ENCODE measurements at places on chromosomes 11 and 22. TPM values are rescaled to one million over a fixed set of nuclear protein-coding genes. Genes with fewer than 3 reads are reported as not detected.

GRCh38 chr22:37752189-37753087 is 55.3 kb upstream of the GCAT start:
- DNase-seq: no peak
- peak overlapping the region; percentile 93 for H3K27ac ChIP-seq
- peaks cover 6% of the 10 kb centered on the region for H3K36me3 ChIP-seq
- no peaks in the 10 kb centered on the region for H3K27me3 ChIP-seq
- no peak overlapping the region for H3K4me3 ChIP-seq
- peaks cover 43% of the 10 kb centered on the region for H3K4me1 ChIP-seq

DNA sequence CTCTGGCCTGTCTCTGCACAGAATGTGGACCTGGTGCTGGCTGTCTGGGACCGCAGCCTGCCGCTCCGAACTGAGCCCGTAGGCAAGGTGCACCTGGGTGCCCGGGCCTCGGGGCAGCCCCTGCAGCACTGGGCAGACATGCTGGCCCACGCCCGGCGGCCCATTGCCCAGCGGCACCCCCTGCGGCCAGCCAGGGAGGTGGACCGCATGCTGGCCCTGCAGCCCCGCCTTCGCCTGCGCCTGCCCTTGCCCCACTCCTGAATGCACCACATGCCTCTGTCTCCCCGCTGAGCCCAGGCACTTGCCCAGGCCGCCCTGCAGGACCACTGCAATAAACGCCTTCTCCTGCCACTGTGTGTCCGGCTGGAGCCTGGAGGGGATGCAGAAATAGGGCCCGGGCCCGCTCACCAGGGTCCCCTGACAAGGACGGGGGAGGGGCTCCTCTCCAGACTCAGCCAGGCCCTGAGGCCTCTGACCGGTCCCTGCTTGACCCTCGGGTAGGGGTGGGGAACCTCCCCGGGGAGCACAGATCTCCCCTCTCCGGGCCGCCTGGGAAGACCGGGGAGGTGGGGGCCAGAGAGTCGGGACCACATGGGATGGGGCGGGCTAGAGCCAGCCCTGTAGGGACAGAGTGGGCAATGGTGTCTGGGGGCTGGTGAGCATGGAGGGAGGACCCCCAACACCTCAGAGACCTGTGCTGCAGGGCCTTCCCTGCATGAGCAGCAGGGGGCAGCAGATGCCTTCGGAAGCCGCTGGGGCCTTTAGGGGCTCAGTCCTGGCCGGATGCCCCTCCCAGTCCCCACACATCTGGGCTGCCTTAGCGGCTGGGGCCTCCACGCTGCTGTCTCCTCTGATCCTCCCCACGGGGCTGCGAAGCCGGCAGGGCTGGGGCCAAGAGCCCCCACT is 1.4 kb upstream of the TNNI2 start:
- peak; percentile 79 for DNase-seq
- H3K4me1 ChIP-seq: peaks cover 2% of the 10 kb centered on the region
- H3K27me3 ChIP-seq: no peaks in the 10 kb centered on the region
- H3K36me3 ChIP-seq: no peaks in the 10 kb centered on the region

- no peaks in the 10 kb centered on the region for H3K27me3 ChIP-seq
- no peaks in the 10 kb centered on the region for H3K4me1 ChIP-seq
- no peak for DNase-seq
Measured at GRCh38 chr11:130514316-130514715, 65.9 kb downstream of the ADAMTS15 start.

- peak overlapping the region; percentile 96 for H3K27ac ChIP-seq
- no peak for DNase-seq
- H3K4me3 ChIP-seq: peak overlapping the region; percentile 88
- H3K36me3 ChIP-seq: no peaks in the 10 kb centered on the region
- H3K4me1 ChIP-seq: peaks cover 5% of the 10 kb centered on the region
- H3K27me3 ChIP-seq: no peaks in the 10 kb centered on the region
Measured at GRCh38 chr11:60951606-60951903, 421 bp downstream of the SLC15A3 start.

GRCh38 chr11:95606824-95607223 is 182.8 kb downstream of the FAM76B start:
- H3K4me3 ChIP-seq: no peak overlapping the region
- H3K4me1 ChIP-seq: no peaks in the 10 kb centered on the region
- no peaks in the 10 kb centered on the region for H3K36me3 ChIP-seq

The SLC15A3 gene
- total RNA-seq: 9.0 TPM

The ACAD8 gene
- total RNA-seq: 32.2 TPM

The CASP4 gene
- 39.0 TPM for total RNA-seq

All from liver (tissue), 10 donors.